ENCODE measurements at places on chromosomes 12 and 14. TPM values are rescaled to one million over a fixed set of nuclear protein-coding genes. Genes with fewer than 3 reads are reported as not detected.

TAS2R7 gene
- 0.40 TPM for total RNA-seq

CLEC1A gene
- total RNA-seq = 0.32 TPM

- peak; percentile 10 for DNase-seq
- peaks cover 29% of the 10 kb centered on the region for H3K27me3 ChIP-seq
These were observed 17.1 kb upstream of the SLC6A12 start for GRCh38 chr12:230925-231671.

- H3K4me1 ChIP-seq = peaks cover 7% of the 10 kb centered on the region
- H3K4me3 ChIP-seq = no peak overlapping the region
- H3K36me3 ChIP-seq = no peaks in the 10 kb centered on the region
- H3K27me3 ChIP-seq = no peaks in the 10 kb centered on the region
These were observed 86.6 kb downstream of the BORCS5 start for GRCh38 chr12:12443431-12443878.

GRCh38 chr12:131250028-131250950 is 296.6 kb downstream of the ADGRD1 start:
- H3K27ac ChIP-seq = no peak overlapping the region
- H3K4me3 ChIP-seq = no peak overlapping the region
- no peaks in the 10 kb centered on the region for H3K36me3 ChIP-seq

DNA sequence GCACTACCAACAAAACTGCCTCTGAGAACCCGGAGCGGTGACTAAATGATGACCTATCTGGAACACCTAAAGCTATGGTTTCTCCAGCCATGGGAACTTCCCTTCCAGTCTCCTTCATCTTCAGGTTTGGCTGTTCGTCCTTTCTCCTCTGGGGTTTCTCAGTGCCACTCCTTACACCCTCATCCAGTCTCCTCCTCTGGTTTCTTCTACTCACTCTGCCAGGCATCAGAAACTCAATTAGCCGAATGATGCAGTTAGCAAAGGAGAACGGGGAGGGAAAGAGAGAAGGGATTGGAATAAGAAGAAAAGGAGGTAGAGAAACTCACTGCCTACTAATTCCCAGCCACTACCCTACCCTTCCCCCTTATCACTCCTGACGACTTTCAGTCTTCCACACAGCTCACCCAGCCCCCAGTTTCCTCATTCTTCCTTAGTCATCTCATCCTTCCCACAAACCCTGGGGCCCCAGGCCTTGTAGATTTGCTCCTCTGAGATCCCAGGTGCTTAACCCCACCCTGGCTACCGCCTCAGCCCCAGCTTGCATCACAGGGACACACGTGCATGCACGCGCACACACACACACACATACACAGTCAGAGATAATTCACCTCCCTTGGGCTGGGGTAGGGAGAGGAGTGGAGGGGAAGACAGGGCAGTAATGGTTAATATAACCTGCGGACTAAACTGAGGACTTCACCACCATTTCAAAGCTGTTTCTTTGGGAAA is 13.0 kb downstream of the FGD6 start:
- H3K4me3 ChIP-seq = peak overlapping the region; percentile 38
- H3K27ac ChIP-seq = peak overlapping the region; percentile 95
- DNase-seq = no peak
- peaks cover 58% of the 10 kb centered on the region for H3K4me1 ChIP-seq
- peaks cover 11% of the 10 kb centered on the region for H3K36me3 ChIP-seq

NPFF gene
- total RNA-seq = not detected

- peaks cover 2% of the 10 kb centered on the region for H3K36me3 ChIP-seq
- DNase-seq = no peak
These were observed 6.5 kb downstream of the MEG3 start for GRCh38 chr14:100832311-100832960.

TSPAN11 gene
- 19.7 TPM for total RNA-seq

DNA sequence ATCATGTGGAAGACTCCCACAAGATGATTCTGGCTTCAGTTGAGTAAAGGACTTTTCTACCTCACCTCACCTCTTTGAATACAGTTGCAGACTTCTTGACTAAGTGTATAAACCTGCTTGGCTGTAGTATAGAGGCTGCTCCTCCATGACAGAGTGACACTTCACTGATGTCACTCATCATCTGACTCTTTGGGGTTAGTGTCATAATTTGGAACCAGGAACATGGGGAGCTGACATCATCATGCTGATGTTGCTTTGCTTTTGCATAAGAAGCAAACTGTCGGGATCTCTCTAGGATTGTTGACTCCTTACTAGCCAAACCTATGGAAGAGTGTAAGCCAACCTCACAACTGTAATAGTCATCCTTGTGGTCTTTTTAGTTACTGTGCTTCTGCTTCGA is 75.2 kb upstream of the PDZRN4 start:
- H3K36me3 ChIP-seq = no peaks in the 10 kb centered on the region
- H3K4me1 ChIP-seq = peaks cover 5% of the 10 kb centered on the region
- no peak overlapping the region for H3K4me3 ChIP-seq
- no peak overlapping the region for H3K27ac ChIP-seq
- no peak for DNase-seq

KCNH3 gene
- 2.5 TPM for total RNA-seq

DNA sequence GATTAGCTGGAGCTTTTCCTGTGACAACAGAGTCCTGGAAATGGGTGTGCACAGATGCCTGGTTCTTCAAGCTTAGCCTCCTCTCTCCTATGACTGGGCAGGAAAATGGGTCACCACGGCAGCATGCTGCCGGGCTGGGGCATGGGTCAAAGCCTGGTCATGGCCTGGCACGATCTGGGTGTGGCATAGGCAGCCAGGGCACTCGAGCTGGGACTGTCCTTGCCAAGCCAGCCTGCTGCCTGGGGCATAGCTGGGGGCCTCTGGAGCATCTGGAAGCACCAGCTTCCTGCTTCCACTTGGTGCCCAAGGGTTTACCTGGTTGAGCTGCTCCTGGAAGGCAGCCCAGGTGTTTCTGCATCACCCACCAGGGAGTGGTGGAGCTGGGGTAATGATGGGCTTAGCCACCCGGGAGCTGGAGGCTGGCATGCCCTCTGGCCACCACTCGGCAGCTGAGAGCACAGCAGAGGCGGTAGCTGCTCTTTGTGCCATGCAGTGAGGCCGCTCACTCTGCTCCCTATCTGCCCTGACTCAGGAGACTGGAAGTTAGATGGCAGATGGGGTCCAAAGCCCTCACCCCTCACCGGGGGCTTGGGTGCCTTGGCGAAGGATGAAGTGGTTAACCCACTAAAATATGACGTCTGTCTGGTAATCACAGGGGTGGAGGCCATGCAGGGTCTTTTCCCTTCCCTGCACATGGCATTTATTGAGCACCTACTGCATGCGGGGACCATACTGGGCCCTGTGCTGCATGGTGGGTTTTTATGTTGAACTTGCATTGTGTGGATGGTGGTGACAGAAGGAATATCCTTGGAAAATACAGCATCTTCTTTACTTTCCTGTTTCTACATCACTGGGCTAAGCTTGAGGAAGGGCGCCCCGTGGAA is 1.7 kb downstream of the OTUB2 start:
- no peaks in the 10 kb centered on the region for H3K36me3 ChIP-seq
- H3K27me3 ChIP-seq = no peaks in the 10 kb centered on the region
- peak overlapping the region; percentile 67 for H3K4me3 ChIP-seq
- no peak for DNase-seq
- H3K27ac ChIP-seq = no peak overlapping the region

SPTB gene
- 9.0 TPM for total RNA-seq

GRCh38 chr12:3379079-3379478 is 111.9 kb upstream of the PRMT8 start:
- H3K4me1 ChIP-seq = peaks cover 17% of the 10 kb centered on the region
- no peak for DNase-seq
- no peak overlapping the region for H3K4me3 ChIP-seq
- H3K27me3 ChIP-seq = peaks cover 44% of the 10 kb centered on the region
- H3K27ac ChIP-seq = no peak overlapping the region

DNA sequence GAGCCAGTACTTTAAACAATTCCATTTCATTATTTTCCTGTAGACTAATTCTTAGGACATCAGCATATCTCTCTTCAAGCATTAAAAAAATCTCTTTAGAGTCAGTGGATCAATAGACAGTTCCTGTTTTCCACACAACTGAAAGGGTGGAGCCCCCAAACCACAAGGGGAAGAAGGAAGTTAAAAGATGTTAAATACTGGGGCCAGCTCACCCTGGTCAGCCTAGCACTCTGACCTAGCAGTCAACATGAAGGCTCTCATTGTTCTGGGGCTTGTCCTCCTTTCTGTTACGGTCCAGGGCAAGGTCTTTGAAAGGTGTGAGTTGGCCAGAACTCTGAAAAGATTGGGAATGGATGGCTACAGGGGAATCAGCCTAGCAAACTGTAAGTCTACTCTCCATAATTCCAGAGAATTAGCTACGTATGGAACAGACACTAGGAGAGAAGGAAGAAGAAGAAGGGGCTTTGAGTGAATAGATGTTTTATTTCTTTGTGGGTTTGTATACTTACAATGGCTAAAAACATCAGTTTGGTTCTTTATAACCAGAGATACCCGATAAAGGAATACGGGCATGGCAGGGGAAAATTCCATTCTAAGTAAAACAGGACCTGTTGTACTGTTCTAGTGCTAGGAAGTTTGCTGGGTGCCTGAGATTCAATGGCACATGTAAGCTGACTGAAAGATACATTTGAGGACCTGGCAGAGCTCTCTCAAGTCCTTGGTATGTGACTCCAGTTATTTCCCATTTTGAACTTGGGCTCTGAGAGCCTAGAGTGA is at the start of gene LYZ:
Gene LYZ (plus strand): TSS at position 220 of the 777 bp plus-strand sequence. CDS start 28 bp downstream, at position 248.
- H3K4me1 ChIP-seq = no peaks in the 10 kb centered on the region
- H3K4me3 ChIP-seq = no peak within 1 kb of the TSS
- no peak within 1 kb of the TSS for H3K27ac ChIP-seq
- DNase-seq = no peak
- H3K36me3 ChIP-seq = no peaks in the 10 kb centered on the region

- DNase-seq = no peak
- H3K4me3 ChIP-seq = no peak overlapping the region
- peaks cover 5% of the 10 kb centered on the region for H3K4me1 ChIP-seq
- H3K36me3 ChIP-seq = peaks cover 4% of the 10 kb centered on the region
- H3K27ac ChIP-seq = no peak overlapping the region
These were observed 390.7 kb downstream of the SYT1 start for GRCh38 chr12:79255288-79255687.

DNA sequence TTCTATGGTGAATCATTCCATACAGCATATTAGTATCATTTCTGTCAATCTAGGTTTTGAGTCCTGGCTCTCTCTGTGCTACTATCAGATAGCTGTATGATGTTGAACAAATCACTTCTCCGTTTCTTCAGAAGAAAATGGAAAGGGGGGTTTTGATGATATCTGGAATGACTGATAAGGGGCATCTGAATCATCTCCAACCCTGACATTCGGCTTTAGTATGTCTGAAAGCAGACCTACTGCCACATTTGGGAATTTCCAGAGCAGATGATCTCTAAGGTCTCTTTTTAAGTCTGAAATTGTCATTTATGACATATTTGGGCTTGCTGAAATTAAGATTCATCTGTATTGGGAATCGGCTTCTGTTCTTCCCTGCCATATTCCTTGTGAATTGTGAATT is 10.1 kb downstream of the MLF2 start:
- H3K4me1 ChIP-seq = peaks cover 5% of the 10 kb centered on the region
- peaks cover 10% of the 10 kb centered on the region for H3K36me3 ChIP-seq
- H3K27me3 ChIP-seq = no peaks in the 10 kb centered on the region
- no peak overlapping the region for H3K4me3 ChIP-seq
- H3K27ac ChIP-seq = no peak overlapping the region
- no peak for DNase-seq

DNA sequence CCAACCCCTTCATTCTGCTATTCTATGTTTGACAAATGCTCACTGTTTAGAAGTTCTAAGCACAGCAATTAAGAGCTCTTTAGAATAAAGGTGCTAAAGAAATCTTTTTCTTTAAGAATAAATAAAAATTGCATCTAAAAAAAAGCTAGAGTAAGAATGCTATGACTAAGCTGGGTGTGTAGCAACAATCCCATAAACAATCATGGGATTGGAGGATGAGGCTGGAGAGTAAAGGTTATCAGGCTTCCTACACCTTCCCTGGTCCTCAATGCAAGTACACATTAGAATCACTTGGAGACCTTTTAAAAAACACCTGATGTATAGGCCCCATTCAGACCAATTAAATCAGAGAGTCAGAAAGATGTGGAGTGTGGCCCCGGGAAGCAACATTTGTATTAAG is 88.3 kb downstream of the CIT start:
- no peak overlapping the region for H3K4me3 ChIP-seq
- no peaks in the 10 kb centered on the region for H3K4me1 ChIP-seq
- no peaks in the 10 kb centered on the region for H3K27me3 ChIP-seq
- DNase-seq = no peak

All from mesothelial cell of epicardium (in vitro differentiated cells).